ENCODE measurements at places on chromosomes 12 and 14.

DNA sequence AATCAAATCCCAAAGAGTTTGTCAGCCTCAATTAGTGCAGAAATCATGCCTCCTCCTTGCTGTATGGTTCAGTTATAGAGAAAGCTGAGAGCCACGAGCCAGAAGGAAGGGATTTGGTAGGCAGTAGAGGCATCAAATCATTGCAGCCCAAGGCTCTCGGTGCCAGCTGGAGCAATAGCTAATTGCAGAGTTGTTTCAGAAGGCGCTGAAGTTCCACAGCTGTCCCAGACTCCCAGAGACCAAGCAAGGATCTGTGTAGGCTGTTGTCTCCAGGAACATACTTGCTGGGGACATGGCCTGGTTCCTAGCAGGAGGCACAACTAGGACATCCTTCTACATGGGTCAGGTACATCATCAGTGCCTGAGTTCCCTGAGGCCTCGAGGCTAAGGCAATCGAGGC lies 80.4 kb upstream of the WSCD2 start:
- no peak for DNase-seq

DNA sequence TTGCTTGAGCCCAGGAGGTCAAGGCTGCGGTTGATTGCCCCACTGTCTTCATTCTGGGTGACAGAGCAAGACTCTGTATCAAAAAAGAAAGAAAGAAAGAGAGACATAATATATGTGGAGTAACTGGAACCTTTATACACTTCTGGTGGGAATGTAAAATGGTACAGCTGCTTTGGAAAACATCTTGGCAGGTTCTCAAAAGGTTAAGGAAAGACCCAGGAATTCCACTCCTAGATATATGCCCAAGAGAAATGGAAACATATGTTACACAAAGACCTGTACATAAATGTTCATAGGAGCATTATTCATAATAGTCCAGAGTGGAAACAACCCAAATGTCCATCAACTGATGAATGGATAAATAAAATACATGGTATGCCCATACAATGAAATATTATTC lies 7.2 kb downstream of the RBMS2 start:
- no peak for DNase-seq

DNA sequence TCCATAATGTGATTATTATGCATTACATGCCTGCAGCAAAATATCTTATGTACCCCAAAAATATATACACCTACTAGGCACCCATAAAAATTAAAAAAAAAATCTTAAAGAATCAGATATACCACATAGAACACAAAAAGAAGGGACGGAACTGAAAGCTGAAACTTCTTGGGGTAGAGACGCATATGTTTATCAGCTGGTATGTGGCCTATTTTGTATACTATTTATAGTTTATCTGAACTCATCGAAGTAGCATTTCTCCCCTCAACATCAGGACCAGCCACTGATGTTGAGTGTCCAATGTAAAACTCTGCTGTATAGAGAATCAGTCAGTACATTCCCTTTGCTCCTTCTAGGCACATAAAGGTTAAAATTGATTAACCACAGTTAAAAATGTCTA lies 22.9 kb upstream of the SOS2 start:
- DNase-seq: no peak

DNA sequence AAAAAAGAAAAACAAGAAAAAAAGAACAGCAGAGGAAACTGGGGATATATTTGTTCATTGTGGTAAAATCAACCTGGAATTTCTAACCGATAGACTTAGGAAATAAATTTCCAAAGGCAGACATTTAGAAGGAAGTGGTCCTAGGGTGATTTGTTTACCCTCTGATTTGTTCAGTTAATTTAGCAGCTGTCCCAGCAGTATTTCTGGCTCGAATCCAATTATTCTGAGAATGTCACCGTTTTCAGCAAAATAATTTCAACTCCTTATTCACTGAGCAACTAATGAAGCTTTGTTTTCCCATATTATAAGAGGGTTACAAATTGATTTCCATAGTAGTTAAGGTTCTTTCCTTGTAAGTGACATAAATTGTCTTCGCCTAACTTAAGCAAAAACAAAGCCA lies 285.2 kb upstream of the SYT10 start:
- no peak for DNase-seq

- DNase-seq: no peak
These were observed 454.0 kb upstream of the TBX3 start for GRCh38 chr12:115137812-115138521.

GRCh38 chr14:58637391-58638230 lies at the start of gene DACT1:
TSS of gene DACT1 (plus strand) at chr14:58637962. CDS start at chr14:58638203, 241 bp downstream.
- DNase-seq: peak; percentile 86

GRCh38 chr14:63992858-63993257 lies 140.1 kb downstream of the SYNE2 start:
- DNase-seq: no peak

GRCh38 chr14:23361320-23361719 lies 3.7 kb downstream of the EFS start:
- no peak for DNase-seq

GRCh38 chr12:113329022-113329790 lies 5.7 kb downstream of the SLC8B1 start:
- no peak for DNase-seq

DNA sequence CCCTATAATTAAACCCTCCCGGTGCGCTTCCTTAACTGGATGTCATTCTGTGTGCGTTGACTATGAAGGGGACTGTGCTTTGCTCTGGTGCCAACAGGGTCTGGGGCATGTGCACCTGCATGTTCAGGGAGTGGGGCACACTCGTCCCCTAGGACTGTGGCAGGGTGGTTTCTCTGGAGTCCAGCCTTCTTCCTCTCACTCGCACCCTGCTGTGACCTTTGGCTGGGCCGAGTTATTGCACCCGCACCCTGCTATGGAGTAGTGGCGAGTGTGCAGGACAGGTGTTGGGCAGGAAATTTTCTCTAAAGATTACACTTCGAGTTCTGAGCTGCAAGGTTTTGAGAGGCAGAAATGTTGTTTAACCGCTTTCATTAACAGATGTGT lies 138.9 kb downstream of the PLXNC1 start:
- DNase-seq: no peak

GRCh38 chr14:78863143-78863542 lies 693.0 kb downstream of the NRXN3 start:
- peak; percentile 2 for DNase-seq

DNA sequence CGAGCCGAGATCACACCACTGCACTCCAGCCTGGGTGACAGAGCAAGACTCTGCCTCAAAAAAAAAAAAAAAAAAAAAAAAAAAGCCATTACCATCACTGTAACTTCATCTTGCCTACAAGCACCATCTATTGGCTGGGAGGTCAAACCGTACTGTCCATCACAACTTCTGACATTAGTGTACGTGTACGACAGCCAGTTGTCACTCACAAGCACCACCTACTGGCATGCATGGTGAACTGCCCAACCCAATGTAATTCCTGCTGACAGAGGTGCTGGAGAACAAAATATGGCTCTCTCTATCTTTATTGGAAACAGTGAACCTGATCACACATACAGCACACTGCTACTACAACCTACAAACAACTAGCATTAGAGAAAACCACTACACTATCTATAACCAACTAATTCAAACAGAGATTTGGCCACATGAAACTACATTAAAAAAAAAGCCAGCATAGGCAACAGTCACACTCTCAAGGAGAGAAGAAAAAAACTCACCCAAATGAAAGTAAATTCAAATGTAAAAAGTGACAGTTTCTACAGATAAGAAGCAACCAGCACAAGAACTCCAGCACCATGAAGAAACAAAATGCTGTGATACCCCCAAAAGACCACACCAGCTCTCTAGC lies 82.3 kb downstream of the PUS7L start:
- no peak for DNase-seq

DNA sequence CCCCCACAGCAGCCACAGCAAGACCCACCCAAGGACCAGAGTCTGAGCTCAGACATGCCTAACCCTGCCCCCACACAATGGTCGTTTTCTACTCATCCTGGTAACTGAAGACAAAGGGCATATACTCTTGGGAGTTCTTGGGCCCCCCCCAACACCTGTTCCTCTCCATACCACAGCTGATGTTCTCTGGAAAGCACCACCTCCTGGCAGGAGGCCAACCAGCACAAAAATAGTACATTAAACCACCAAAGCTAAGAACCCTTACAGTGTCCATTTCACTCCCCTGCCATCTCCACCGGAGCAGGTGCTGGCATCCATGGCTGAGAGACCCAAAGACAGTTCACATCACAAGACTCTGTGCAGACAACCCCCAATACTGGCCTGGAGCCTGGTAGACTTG lies 80.6 kb upstream of the DAAM1 start:
- DNase-seq: no peak

- no peak for DNase-seq
These were observed 19.5 kb downstream of the GCN1 start for GRCh38 chr12:120175062-120175461.

GRCh38 chr12:105386431-105386830 lies 55.9 kb downstream of the C12orf75 start:
- no peak for DNase-seq

DNA sequence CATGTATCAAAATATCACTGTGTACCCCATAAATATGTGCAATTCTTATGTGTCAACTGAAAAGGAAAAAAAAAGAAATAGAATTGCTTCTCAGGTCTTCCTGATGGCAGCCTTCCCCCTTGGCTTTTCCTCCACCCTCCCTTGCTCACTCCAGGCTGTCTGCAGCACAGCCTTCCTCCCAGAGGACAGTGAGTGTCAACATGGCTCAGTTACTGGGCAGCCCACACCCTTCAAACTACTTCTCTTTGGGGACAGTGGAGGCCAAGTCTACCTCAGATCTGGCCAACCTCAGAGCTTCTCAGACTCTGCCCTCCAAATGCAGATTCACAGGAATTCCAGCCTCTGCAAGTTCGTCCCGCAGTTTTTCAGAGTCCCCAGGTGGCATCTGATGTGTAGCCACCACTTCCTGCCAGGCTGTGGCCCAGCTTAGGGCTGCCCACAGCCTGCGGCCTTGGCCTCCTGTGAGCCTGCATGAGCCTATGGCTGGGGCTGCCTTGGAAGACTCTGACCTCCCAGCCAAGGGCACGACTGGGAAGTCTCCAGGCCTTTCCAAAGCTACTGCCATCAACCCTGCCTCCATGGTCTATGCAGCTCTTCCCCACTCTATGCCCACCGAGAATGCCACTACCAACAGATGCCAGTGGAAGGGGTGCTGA lies 148.0 kb upstream of the PWP1 start:
- no peak for DNase-seq

- no peak for DNase-seq
These were observed 143.6 kb downstream of the EMP1 start for GRCh38 chr12:13340149-13340548.

GRCh38 chr12:6536894-6537579 lies 2.7 kb downstream of the GAPDH start:
- no peak for DNase-seq

DNA sequence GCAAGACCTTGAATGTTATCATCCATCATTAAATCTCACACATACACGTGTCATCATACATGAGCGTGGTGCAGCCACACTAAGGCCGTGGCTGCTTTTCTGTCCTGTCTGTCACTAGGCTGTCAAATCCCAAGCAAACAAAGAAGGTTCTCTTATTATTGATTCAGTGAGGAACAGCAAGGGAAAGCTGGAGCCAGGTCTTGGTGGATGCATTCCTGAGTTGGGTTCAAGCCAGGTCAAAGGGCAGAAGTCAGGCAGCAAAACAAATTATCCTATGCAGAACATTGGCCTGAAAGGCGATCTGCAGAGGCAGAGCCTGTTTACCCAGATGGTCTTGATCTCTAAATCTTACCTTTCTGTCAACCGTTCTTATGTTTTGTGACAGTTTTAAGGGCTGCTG lies 252.3 kb downstream of the NEDD1 start:
- DNase-seq: no peak

DNA sequence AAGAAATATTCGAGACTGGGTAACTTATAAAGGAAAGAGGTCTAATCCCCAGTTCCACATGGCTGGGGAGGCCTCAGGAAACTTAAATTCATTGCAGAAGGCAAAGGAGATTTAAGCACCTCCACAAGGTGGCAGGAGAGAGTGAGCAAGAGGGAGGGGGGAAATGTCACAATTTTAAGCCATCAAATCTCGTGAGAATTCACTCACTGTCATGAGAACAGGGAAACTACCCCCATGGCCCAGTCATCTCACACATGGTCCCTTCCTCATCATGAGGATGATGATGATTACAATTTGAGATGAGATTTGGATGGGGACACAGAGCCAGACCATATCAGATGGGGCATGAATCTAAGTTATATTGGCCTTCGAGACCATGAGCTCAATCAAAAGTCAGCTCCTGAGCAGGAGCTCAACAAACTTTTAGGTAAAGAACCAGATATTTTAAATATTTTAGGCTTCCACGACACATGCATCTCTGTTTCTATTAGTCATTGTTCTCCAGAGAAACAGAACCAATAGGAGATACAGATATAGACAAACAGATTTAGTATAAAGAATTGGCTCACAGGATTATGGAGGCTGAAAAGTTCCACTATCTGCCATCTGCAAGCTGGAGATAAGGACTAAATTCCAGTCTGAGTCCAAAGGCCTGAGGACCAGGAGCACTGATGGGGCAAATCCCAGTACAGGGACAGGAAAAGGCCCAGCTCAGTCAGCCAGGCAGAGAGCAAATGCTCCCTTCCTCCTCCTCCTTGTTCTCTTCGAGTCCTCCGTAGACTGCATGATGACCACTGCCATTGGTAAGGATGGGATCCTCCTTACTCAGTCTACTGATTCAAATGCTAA lies 24.9 kb downstream of the DGLUCY start:
- no peak for DNase-seq

DNA sequence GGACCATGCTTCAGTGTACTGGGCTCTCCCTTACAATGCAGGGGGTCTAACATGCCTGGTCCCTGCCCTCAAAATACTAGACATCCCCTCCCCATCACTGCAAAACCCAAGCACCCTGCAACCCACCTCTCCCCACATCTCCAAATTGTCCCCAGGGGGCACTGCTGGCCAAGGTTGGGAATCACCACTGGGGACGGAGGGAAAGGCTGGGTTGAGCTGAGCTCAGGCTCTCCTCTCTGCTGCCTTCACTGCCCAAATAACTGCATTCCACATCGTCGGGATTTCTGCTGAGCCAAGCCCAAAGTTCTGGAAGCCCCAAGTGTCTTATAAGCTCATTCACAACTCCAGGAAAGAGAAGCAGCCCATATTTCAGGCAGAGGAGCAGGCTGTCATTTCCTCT lies 69.6 kb downstream of the NT5DC3 start:
- DNase-seq: peak; percentile 54

GRCh38 chr14:52442166-52442565 lies 110.1 kb downstream of the TXNDC16 start:
- DNase-seq: no peak

- DNase-seq: no peak
These were observed 405.9 kb downstream of the AACS start for GRCh38 chr12:125470838-125471783.

DNA sequence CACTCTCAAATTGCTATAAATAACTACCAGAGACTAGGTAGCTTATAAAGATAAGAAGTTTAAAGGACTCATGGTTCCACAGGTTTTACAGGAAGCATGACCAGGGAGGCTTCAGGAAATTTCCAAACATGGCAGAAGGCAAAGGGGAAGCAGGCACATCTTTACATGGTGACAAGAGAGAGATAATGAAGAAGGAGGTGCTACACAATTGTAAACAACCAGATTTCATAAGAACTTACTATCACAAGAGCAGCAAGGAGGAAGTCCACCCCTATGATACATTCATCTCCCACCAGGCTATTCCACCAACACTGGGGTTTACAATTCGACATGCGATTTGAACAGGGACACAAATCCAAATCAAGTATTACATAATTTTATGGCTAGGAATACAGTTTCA lies 257.7 kb downstream of the BTG1 start:
- no peak for DNase-seq
